ENCODE measurements at places on chromosomes 7 and 10.

DNA sequence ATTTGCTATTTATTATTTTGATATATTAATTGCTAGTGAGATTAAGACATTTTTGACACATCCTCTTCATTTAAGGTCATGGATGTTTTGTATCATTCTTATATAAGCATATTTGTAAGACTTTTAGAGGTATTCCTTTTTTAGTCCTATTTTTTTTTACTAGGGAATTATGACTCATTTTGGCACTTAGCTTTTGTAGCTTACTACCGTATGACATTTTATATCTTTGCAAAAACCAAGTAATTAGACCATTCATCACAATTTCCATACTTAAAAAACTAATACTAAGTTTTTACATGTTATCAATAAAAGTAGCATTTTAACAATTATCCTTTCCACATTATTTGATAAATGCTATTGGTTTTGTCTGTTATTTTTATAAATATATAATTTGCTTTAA lies 41.6 kb downstream of the BMPR1A start:
- no peak for DNase-seq

- DNase-seq = peak; percentile 43
Measured at GRCh38 chr10:103605359-103606096, 112.0 kb downstream of the NEURL1 start.

- DNase-seq = no peak
Measured at GRCh38 chr10:37125191-37125732, at the start of gene ANKRD30A. Gene ANKRD30A (plus strand): TSS chr10:37125598. CDS start chr10:37125788, 190 bp downstream.

DNA sequence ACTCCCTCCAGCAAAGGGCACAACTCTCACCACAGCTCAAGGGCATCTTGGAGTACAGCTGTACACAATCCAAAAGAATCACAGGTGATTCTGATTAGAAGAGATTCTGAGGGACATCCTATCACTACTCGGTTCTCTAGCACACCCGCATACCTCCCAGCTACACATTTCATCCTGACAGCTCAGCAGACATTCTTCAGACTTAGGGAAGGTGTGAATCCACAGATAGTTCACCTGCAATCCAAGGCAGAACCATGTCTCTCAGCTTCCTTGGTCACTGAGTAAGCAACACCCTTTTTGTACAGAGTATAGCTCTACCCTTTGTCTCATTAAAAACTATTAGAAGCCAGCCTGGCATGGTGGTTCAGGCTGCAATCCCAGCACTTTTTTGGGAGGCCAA lies 26.8 kb upstream of the FBXW4 start:
- DNase-seq = no peak

- no peak for DNase-seq
Measured at GRCh38 chr10:117689566-117689965, 147.0 kb downstream of the EMX2 start.

DNA sequence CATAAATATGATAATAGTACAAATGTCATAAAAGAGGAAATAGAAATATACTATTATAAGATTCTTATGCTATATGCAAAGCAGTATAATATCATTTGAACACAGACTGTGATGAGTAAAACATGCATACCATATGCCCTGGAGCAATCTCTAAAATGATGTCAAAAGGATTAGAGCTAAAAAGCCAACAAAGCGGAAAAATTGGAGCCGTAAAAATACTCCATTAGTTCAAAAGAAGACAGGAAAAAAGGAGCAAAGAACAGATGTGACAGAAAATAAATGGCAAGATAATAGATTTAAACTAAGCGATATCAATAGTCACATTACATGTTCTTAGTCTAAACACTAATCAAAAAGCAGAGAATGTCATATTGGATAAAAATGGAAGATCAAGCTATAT lies 191.0 kb upstream of the PLPP4 start:
- peak; percentile 11 for DNase-seq

DNA sequence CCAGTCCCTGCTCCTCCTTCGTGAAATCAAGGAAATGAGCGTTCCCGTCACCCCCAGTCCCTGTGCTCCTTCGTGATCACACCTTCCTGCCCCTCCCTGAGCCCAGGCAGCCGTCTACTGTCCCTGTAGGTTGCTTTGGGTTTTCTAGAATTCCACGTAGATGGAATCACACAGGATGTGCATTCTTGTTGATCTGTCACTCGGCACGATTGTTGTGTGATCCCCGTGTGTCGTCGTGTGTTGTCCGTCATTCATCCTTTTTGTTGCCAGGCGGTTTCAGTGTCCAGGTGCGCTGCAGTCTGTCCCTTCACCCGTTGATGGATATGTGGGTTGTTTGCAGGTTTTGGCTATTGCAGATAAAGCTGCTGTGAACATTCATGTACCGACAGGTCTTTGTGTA lies 9.4 kb downstream of the MTG1 start:
- DNase-seq = no peak

- DNase-seq = no peak
Measured at GRCh38 chr7:158416283-158416933, 171.2 kb downstream of the PTPRN2 start.

GRCh38 chr7:131879424-131879823 lies 323.0 kb upstream of the PODXL start:
- no peak for DNase-seq

GRCh38 chr10:31756101-31756728 lies 172.4 kb downstream of the ARHGAP12 start:
- DNase-seq = no peak
